Fibroblast of upper back skin (primary cell): ENCODE measurements at places on chromosomes 7 and 10.
A peak's percentile ranks its signal among the peaks of the same experiment; 100 is the strongest.

DNA sequence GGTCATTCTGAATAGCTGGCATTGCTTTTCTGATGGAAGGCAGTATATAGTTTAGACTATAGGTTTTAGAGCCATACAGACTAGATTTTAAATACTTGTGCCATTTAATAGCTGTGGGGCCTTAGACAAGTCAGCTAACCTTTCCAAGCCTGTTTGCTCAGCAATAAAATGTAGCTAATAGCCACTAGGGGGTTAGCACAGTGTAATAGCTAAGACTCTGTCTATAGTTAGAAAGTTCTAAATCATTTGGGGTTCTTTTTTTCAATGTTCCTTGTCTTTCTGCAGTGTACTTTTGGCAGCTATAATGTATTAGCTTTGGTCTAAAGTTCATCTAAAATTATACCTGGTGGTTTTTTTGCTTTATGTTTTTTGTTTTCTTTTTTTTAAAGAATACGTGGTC is 7.5 kb upstream of the KIFBP start:
- DNase-seq = no peak

- peak; percentile 19 for DNase-seq
Measured at GRCh38 chr10:102951316-102951715, 33.2 kb downstream of the CNNM2 start.

DNA sequence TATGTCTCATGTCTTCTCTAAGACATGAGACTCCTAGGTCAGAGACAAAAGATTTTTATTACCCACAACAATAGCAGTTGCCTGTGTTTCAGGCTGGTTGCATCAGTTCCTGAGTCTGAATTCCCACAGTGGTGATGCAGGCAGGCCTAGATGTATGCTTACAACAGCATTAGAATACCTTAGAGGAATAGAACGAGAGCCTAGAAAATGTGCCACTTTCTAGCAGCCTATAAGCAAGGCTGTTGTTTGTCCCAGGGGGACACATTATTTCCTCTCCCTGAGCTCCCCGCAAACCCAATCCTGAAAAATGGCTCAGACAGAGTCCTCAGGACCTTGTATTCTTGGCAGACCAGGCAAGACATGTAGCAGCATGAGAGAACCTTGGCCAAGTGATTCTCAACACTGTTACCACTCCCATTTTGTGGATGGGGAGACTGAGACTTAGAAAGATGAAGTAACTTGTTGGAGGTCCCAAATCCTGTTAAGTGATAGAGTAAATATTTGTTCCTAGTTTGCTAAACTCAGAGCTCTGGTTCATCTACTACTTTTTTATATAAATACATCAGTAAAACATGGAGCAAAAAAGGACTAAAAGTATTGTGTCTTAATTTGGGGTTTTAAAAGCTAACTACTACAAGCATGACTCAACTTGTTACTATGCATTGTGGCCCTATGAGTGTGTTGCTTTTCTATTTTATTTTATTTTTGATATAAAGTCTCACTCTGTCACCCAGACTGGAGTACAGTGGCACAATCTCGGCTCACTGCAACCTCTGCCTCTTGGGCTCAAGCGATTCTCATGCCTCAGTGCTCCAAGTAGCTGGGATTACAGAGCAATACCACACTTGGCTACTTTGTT is 14.2 kb downstream of the VTI1A start:
- peak; percentile 89 for DNase-seq

GRCh38 chr10:15241306-15241705 is 72.8 kb upstream of the NMT2 start:
- DNase-seq = no peak

DNA sequence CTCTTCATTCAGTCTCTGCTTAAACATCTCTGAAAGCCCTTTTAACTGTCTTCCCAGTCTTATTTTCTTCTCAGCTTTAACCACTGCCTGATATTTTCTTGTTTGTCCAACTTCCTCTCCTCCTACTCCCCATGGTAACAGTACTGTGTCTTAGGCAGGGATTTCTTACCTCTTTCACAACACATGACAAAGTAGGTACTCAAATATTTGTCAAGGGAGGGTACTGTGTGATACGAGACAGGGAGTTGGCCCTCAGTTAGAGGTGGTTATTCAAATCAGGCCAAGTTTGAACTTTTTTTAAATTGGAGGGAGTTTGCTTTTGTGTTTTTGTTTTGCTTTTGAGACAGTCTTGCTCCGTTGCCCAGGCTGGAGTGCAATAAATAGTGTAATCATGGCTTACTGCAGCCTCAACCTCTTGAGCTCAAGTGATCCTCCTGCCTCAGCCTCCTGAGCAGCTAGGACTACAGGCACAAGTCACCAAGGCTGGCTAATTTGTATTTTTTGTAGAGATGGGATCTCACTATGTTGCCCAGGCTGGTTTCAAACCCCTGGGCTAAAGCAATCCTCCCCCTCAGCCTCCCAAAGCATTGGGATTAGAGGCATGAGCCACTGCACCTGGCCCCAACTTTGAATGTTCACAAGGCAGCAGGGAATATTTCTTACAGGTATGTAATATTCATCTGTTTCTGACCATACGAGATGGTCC is 2.5 kb upstream of the KPNA7 start:
- DNase-seq = no peak

DNA sequence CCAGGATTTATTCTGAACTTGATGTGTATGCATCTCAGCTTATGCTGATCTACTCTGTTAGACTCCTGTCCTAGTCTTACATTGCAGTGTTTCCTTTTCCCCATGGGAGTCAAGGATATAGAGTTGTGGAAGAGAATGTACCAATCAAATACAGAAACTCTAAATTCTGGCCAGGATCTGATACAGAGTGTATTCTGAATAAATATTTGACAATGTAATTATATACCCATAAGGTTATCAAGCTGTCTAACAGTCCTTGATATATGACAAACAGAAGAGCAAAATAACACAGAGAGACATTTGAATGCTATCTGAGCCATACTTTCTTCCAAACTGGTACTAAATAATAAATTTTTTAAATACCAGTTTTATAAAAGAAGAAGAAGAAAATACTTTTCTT is 116.8 kb downstream of the ETV1 start:
- DNase-seq = no peak

- no peak for DNase-seq
Measured at GRCh38 chr10:123786896-123787295, 104.7 kb downstream of the CPXM2 start.

GRCh38 chr7:68470836-68471435 is 1127.3 kb upstream of the AUTS2 start:
- DNase-seq = no peak

DNA sequence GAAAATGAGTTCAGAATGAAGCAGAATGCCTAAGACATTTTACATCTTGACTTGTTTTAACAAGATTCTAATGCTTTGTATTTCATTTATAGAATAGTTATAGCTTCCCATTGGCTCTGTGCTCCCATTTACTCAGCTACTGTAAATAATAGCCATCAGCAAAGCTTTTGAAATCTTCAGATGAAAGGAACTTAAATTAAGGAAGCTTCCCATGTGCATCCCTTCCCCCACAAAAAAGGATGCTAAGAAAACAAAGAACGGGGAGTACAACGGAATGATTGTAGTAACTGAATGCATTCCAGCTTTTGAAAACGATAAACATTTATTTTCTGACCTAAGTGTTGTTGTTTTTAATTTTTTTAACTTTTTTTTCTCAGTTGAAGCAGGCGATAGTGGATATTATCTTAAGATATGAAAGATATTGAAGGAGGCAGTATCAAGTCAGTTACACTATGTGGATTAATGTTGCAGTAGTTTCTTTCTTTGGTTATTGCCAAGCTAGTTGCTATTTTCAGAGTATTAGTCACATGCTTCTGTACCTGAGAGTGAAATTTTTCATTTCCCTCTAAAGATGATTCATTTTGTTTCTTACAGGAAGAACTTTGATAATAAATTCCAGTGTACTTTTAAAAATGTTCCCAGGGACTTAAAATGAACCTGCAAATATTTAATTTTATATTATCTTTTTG is 129.2 kb downstream of the KCND2 start:
- DNase-seq = peak; percentile 46

DNA sequence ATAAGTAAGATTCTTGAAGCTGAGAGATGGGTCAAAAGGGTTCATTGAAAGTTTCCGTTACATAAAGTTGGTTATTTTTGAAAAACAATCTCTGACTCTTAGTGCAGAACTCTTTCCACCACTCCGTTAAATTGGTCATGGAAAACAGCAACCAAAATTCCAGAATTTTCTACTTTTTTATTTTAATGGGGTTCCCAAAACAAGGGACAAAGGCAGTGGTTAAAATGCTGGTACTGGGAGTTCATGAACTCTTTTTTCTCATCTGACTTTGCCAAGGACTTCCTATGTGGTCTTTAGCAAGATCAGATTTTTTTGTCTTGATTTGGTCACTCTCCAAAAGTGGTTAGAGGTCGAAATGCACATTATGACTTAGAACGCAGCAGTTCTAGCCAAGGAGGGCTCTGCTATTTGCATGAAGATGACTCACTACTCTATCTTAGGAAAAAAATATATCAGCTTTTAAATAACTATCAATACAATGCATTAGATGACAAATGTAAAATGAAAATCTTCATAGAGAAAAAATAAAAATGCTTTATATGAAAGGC is 145.7 kb downstream of the REEP3 start:
- peak; percentile 96 for DNase-seq

- DNase-seq = no peak
Measured at GRCh38 chr7:31814187-31814586, 127.2 kb downstream of the PPP1R17 start.

GRCh38 chr10:132355297-132355696 is 23.3 kb downstream of the LRRC27 start:
- no peak for DNase-seq

- DNase-seq = no peak
Measured at GRCh38 chr10:8404721-8405120, 350.2 kb downstream of the GATA3 start.

DNA sequence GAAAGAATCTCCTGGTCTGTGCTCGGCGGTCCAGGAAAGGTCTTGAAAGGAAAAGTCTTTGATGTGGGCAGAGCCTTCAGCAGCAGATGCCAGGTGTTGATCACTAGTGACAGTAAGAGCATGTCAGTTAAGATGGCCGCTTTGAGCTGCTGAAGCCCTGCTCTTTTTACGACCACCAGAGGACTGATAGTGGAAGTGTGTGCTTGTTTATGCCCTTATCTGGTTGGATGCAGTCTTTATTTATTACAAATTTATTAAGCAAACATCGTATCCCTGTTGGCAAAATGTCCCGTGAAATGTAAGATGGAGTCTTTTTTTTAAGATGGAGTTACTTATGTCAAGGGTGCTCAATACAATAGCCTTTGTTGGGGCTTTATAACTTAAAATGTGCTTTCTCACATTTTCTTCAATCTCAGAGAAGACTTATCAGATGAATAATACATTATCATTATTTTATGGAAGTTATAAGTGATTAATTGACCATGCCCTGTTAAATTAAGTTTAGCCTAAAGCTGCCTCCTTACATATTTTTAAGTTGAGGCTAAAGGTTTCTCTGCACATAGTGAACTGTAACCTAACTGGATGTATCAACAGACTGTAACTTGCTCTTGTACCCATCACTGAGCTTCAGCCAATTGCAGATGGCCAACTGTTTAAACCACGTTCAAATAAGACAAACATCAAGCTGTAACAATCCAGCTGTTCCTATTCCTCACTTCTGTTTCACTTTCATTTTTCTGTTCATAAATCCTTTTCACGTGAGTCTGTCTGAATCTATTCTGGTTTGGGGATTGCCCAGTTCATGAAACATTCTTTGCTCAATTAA is 97.4 kb upstream of the PIK3CG start:
- DNase-seq = peak; percentile 39

- DNase-seq = no peak
Measured at GRCh38 chr7:122256046-122256445, 48.5 kb downstream of the FEZF1 start.

GRCh38 chr10:67200913-67201564 is 275.2 kb downstream of the LRRTM3 start:
- DNase-seq = no peak

GRCh38 chr7:113548137-113548536 is 370.7 kb downstream of the PPP1R3A start:
- DNase-seq = no peak

DNA sequence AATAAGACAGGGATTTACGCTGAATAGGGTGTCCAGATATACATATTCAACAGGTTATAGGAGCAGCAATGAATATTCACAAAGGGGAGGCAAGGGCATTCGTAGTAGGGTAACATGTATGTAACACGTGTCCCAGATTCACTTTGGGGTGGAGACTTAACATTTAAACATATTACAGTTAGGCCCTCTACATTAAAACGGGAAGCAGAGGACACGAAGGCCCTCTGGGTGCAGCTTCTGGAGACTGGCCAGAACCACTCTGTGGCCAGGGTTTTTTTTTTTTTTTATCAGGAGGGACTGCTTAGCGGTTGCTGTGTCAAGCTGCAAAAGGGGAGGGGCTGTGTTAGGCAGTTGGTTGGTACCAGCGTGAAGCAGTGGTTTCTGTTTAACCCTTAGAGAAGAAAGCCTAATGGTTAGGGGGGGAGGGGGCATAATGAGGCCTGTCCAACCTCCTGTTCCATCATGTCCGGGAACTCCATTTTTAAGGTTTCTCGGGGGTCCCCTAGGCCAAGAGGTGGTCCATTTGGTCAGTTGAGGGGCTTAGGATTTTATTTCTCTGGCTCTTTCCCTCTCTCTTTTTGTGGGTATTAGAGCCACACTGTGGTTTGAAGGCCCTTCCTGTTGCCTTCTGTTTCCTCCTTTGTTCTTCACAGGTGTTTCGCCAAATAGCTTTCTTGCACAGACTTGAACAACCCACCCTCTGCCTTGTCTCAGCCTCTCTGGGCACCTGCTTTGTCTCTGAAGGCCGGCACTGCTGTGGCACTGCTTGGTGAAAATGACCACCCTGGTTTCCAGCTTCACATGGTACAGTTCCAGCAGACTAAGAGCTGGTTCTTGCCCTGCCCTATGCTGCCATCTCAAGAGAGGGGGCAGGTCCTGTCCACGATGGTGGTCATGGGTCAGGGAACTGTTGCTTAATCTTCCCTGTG is 26.4 kb downstream of the PRF1 start:
- no peak for DNase-seq

- DNase-seq = no peak
Measured at GRCh38 chr10:18472977-18473376, 178.4 kb downstream of the NSUN6 start.

DNA sequence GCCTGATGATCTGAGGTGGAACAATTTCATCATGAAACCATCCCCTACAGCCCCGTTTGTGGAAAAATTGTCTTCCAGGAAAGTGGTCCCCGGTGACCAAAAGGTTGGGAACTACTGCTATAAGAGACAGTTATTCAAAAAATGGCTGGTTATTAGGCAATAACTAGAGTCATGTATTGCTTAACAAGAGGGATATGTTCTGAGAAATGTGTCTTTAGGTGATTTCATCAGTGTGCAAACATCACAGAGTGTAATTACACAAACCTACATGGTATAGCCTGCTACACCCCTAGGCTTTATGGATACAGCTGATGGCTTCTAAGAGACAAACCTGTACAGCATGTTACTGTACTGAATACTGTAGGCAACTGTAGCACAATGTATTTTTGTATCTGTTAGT is 71.3 kb upstream of the CSTF2T start:
- DNase-seq = peak; percentile 63

DNA sequence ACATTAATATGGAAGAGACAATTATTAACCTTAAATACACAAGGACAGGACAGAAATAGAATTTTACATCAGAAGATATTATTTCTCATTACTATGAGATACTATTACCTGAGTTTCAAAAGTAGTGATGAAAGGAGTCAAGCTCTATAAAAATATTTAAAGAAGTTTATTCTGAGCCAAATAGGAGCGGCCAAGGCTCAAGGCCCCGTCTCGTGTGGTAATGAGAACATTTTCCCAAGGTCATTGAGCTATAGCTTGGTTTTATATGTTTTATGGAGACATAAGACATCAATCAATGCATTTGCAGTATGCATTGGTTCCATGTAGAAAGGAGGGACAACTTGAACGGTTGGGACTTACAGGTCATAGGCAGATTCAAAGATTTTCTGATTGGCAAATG is 29.4 kb upstream of the ZMYND11 start:
- no peak for DNase-seq

GRCh38 chr10:132881186-132881920 is 61.0 kb downstream of the CFAP46 start:
- no peak for DNase-seq
